Erythroblast (primary cell): ENCODE measurements at places on chromosomes 4 and X.

DNA sequence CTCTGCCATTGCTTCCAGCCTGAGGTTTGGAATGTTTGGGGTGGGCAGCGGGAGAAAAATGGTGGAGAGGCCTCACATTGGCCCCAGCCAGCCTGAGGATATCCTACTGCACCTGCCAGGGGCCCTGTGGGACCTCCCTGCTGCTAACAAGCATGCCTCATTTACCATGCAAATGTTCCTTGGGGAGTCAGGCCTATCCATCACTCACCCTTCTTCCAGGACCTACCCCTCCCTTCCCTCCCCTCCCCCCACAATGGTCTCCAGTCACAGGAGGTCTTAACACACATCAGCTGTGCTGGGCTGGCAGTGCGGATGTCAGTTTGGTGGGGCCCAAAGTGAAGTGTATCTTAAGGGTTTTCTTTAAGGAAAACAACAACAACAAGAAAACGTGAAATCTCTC lies 139.2 kb downstream of the SHOX start:
- DNase-seq = no peak

- no peak for DNase-seq
These were observed 80.9 kb upstream of the PLAC1 start for GRCh38 chrX:134738986-134739740.

GRCh38 chr4:73381214-73381613 lies 22.9 kb upstream of the ALB start:
- no peak for DNase-seq

DNA sequence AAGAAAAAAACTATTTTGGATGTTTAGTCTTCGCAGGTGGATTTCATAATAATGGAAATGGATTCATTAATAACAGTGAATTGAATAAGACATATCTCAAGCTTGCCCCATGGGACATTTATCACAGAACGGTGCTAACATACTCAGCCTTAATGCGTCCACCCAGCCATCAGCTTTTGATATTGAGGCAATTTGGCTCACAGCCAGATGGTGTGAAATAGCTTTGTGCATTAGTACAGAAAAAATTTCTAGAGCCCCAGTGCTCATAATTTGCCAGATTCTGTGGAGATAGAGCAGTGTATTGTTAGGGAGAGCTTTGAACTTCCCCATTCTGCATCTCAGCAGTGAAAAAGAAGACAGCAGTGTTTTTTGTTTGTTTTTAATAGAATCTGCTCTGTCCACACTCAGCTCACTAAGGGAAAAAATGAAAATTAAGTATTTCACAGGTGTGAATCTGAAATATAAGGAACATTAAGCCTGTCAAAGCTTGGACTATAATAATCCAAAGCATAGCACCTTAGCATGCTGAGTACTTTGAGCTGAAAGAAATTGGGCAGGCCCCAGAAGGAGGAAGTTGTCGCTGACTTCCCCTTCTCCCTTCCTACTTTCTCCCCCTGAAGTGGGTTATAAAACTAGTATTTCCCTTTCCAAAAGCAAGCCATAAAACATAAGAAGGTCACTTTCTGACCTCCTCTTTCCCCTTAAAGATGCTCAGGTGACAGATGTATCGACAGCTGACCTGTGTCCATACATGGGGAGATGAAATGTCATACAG lies 295.8 kb downstream of the MAGEB5 start:
- DNase-seq = peak; percentile 0

GRCh38 chrX:130861462-130861861 lies 41.5 kb downstream of the ENOX2 start:
- DNase-seq = no peak

- no peak for DNase-seq
These were observed 24.6 kb downstream of the ABLIM2 start for GRCh38 chr4:8133897-8134563.

- DNase-seq = no peak
These were observed 47.6 kb downstream of the ANOS1 start for GRCh38 chrX:8684201-8684965.

GRCh38 chrX:40266490-40267333 lies 169.0 kb upstream of the BCOR start:
- DNase-seq = peak; percentile 65

GRCh38 chr4:139674875-139675550 lies 9.4 kb downstream of the MGST2 start:
- DNase-seq = no peak

DNA sequence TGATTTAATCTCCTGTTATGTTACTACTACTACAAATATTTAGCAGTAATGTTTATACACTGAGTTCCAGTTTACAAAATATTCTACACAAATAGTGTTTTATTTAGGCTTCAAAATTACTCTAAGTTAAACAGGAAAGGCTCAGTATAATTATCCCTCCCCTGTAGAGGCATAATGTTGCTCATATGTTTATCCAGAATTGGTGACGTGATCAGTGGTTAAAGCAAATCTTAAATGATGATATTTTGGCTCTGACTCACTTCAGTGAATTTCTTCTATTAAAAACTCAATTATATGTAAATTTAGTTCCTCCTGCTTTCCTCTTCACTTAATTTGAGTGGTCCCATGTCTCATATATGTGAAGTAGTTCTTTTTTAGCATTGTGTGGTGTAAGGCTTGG lies 438.5 kb downstream of the ADGRL3 start:
- no peak for DNase-seq

DNA sequence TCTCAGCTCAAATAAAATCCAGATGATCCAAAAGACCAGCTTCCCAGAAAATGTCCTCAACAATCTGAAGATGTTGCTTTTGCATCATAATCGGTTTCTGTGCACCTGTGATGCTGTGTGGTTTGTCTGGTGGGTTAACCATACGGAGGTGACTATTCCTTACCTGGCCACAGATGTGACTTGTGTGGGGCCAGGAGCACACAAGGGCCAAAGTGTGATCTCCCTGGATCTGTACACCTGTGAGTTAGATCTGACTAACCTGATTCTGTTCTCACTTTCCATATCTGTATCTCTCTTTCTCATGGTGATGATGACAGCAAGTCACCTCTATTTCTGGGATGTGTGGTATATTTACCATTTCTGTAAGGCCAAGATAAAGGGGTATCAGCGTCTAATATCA lies 18.7 kb upstream of the TLR8 start:
- DNase-seq = no peak

GRCh38 chr4:107258359-107258758 lies 222.2 kb upstream of the DKK2 start:
- DNase-seq = no peak

DNA sequence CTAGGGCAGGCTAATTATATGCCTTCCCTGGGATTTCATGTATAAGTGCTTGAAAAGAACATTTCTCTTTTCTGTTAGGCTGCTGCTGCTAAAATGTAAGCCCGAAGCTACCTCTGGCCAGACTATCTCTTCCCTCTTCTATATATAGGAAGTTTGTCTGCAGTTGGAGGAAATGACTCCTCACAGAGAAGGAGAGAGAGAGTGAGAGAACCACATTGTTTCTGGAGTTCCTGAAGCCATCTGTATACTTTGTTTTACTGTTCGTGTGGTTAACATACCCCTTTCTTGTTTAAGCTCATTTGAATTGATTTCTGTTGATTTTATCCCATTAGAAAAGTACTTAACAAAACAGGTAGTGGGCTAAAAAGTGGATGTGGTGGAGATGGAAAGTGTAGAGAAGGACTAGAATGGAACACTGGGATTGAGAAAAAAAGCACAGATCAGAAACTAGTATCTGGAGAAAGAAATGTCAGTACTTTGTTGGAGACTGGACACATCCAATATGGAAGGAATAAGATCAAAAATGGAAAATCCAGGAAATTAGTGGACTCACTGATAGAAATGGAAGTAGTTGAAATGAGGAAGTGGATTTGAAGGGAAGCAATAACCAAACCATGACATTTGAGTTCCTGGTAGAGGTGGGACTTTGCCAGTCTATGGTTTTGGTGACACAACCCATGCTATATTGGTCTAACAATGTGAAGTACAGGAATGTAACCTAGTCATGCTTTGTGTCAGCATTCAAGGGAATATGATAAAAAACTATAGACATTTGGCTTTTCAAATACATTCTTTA lies 112.6 kb downstream of the TMA16 start:
- DNase-seq = no peak

- DNase-seq = no peak
These were observed 20.4 kb upstream of the DCTD start for GRCh38 chr4:182937268-182938204.

DNA sequence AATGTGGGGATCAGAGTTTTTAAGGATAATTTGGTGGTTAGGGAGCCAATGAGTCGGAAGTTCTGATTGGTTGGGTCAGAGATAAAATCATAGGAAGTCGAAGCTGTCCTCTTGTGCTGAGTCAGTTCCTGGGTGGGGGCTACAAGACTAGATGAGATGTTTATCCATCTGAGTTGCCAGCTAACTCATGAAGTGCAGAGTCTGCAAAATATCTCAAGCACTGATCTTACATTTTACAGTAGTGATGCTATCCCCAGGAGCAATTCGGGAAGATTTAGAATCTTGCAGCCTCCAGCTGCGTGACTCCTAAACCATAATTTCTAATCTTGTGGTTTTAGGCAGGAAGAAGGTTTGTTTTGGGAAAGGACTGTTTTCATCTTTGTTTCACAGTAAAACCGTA lies 565.8 kb upstream of the SPANXN1 start:
- no peak for DNase-seq

DNA sequence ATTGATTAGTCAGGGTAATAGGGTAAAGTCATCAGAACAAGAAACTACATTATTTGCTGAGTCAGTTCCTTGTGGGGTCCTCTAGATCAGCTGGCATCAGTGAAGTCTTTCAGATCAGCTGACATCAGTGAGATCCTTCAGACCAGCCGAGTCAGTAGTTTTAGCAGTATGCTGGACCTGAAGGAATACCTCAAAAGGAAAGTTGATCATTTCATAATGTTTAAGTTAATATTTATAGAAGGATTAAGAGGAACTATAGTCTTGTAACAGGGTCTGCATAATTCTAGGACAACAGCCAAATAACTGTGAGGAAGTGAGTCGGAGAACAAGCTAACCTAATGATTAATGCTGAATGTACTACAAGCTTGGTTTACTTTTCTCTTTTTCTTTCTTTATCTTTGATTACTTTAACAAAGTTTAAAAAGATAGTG lies 958 bp upstream of the UGT2B7 start:
- peak; percentile 2 for DNase-seq

DNA sequence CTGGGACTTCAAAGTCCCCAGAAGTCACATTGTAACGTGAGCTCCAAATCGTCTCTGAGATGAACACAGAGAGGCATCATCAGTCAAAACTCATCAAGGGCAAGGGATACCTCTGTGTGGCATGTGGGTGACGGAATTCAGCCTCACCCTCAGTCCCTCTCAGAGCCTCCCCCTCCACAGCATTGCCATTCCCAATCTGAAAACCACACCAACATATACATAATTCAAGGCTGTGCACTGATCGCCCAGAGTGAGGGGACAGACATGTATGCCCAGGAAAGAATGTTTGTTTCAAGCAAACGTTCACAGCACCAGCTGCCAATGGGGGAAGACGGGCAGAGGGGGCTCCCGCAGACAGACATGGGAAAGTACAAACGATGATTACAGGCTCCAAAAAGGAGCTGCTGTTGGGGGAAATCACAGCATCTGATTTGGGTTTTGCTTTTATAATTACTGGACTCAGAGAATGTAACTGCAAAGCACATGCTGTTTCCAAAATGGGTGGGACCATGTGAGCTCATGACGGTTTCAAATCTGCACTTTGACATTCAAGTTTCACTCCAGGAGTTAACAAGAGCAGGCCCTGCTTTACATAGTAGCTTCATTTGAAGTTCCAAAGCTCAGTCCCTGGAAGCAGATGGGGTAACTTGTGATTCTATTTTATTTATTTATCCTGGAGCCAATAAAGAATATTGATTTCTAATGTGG lies 88.3 kb downstream of the CLCN4 start:
- DNase-seq = no peak

- no peak for DNase-seq
These were observed 21.9 kb downstream of the REELD1 start for GRCh38 chr4:146236216-146236615.

DNA sequence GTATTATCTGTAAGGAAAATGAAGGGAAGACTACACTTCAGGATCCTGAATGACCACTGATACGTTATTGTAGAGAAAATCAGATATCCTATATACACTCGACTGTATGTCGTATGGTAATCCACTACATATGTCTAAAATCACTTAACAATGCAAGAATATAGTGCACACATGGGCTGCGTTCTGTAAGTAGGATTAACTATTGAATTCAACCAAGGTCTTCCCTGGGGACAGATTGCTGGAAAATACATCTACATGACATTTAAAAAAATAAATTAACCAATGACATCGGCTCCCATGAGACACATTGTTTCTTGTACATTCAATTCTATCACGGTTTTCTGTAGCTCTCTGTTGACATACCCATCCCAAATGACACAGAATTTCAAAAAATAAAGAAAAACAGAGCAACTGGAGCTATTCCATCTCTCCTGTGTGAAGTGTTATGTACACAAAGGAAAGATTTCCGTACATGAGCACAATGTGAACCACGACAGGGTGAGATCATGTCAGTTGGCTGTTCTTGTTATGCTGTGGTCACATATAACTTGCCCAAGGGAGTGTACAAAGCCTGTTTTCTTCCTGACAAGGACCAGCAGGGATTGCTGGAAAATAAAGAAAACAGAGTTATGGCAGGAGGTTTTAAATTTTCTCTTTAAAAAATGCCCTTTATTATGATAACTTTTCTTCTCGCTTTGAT lies 6.1 kb downstream of the ENOX2 start:
- no peak for DNase-seq

DNA sequence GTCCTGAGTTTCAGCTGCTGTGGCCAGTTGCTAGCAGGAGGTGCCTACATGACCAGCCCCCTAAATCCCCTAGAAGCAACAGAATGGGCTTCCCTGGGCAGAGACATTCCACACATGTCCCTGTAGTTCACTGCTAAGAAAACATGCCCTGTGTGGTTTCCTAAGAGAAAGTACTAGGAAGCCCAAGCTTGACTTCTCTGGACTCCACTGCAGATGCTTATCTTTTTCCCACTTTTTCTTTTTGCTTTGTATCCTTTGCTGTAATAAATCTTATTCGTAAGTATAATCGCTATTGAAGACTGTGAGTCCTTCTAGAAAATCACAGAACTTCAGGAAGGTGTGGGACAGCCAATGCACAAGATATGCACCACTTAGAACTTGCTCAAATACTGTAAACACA lies 15.6 kb downstream of the RPGR start:
- DNase-seq = no peak

DNA sequence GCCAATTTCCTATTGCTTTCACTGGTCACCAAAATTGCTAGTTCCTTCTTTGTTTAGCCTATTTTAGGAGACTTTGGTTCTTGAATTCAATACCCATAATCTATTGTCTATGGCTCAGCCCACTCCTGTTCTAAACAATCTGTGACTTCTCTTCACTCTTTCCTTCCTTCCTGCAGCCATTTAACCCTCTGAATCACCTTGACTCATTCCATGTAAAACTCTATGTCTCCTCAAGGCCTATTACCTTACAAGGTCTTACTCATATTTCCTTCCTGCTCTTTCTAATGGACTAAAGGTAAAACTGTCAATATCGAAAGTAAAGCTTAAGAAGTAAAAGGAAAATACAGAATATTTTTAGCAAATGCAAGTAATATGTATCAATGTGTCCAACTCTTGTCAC lies 301.6 kb downstream of the ARHGAP24 start:
- DNase-seq = no peak

GRCh38 chrX:11579636-11580600 lies 85.8 kb downstream of the ARHGAP6 start:
- DNase-seq = no peak

GRCh38 chr4:137664046-137664387 lies 131.7 kb upstream of the PCDH18 start:
- no peak for DNase-seq
